ENCODE measurements at places on chromosomes 5 and 9. TPM values are rescaled to one million over a fixed set of nuclear protein-coding genes. Genes with fewer than 3 reads are reported as not detected.

Gene SLC6A18
- not detected for total RNA-seq

Gene CSF2
- 0.41 TPM for total RNA-seq

Gene FST
- total RNA-seq = not detected

Gene FCN2
- not detected for total RNA-seq

Gene SPIN1
- 31.1 TPM for total RNA-seq

Gene HRCT1
- not detected for total RNA-seq

Gene C5orf58
- not detected for total RNA-seq
